Esophagus squamous epithelium (tissue), 5 donors: ENCODE measurements at places on chromosomes 16 and 17.

GRCh38 chr16:8923199-8923598, 40.5 kb downstream of the USP7 start:
- no peak for DNase-seq

DNA sequence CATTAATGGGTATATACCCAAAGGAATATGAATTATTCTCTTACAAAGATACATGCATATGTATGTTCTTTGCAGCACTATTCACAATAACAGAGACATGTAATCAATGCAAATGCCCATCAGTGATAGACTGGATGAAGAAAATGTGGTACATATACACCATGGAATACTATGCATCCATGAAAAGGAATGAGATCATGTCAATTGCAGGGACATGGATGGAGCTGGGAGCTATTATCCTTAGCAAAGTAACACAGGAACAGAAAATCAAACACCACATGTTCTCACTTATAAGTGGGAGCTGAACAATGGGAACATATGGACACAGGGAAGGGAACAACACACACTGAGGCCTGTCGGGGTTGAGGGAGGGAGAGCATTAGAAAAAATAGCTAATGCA, 141.1 kb upstream of the HS3ST4 start:
- no peak for DNase-seq

DNA sequence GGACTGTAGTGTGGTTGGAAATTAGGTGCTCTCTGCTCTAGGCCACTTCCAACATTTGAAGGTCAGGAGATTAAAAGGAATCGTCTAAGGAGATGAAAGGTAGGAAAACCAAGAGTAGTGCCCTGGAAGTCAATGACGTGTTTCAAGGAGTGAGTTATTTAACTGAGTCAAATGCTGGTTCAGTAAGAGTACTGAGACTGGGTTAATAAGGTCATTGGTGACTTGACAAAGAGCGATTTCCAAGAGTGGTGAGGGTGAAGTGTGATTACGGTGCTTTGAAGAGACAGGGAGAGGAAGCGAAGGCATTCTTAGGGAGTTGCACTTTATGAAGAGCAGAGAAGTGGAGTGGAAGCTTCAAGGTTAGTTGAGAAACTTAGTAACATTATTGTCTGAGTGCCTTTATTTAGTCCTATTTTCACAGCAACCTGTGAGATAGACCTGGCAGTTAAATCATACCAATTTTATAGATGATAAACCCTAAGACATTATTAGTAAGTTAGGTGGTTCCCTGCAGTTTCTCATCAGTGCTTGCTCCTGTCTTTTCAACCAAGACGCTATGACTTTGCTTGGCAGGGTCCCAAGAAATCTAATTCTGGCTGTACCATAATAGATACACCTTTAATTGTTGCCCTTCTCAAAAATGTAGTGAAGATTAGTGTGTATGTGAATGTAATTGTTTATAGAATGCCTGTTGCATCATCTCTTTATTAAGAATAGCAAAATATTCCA, 5.9 kb downstream of the ZNF207 start:
- DNase-seq: no peak

DNA sequence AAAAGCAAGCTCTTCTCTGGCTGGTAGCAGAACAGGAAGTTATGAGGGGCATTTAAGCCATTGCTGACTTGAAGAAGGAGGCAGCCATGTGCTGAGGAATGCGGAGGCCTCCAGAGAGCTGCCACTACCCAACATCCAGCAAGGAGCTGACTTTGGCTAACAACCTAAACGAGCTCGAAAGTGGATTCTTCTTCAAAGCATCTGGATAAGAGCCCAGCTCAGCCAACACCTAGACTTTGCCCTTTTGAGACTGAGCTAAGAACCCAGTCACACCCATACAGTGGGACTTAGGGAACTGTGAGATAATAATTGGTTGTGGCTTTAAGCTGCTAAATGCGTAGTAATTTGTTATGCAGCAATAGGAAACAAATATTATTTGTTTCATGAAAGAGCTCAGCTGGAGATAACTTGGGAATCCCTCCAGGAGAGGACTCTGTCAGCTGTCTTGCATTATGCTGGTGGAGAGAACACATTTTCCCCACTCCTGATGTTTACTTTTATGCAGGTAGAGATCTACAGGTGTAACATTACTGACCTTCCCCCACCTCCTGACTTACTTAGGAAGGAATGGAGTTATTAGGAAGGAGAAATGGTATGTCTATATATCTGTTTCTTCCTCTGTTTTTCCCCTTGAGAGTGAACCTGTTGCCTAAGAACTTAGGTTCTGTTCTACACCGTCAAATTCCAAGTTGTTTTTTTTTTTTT, 52.7 kb upstream of the ZNF629 start:
- no peak for DNase-seq

GRCh38 chr17:69870751-69871199, 204.2 kb upstream of the KCNJ16 start:
- DNase-seq: no peak
